ENCODE measurements at places on chromosomes 1 and 21.

DNA sequence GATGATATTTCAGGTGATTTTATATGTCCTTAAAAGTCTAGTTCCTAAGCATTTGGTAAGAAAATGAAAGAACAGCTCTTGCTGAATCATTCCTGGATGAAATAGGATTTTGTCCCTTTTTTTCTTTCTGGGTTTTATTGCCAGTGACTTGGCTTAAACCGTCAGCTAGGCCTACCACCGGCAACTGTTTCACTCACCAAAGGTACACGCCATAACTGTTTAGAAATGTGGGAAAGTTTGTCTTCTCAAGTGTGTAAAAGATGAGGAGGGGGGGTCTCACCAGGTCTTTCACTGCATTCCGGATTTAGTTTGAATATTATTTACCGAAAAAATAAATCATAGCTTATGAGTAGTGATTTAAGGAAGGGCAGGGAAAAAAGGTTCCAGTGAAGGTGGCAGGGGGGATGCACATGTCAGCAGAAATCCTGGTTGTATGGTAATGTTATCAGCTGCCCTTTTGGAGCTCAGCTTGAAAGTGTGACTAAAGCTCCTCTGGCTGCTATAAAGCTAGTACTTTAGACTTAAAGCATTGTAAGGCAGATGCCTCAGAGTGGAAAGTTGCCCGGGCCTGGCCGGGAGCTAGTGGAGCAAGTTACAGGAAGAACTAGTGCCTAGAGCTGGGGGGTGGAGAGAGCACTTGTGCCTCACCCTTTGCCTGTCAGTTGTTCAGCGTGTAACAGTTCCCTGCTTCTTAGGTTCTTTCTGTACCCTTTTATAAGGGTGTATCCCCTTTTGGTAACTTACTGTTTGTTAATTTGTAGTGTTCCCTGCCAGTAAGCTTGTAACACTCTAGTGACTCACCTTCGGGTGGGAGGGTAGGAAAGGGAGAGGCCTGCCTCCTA lies 3.1 kb downstream of the ATP1A1 start:
- DNase-seq = no peak
- H3K27me3 ChIP-seq = no peaks in the 10 kb centered on the region
- H3K36me3 ChIP-seq = no peaks in the 10 kb centered on the region
- H3K4me1 ChIP-seq = peaks cover 20% of the 10 kb centered on the region

DNA sequence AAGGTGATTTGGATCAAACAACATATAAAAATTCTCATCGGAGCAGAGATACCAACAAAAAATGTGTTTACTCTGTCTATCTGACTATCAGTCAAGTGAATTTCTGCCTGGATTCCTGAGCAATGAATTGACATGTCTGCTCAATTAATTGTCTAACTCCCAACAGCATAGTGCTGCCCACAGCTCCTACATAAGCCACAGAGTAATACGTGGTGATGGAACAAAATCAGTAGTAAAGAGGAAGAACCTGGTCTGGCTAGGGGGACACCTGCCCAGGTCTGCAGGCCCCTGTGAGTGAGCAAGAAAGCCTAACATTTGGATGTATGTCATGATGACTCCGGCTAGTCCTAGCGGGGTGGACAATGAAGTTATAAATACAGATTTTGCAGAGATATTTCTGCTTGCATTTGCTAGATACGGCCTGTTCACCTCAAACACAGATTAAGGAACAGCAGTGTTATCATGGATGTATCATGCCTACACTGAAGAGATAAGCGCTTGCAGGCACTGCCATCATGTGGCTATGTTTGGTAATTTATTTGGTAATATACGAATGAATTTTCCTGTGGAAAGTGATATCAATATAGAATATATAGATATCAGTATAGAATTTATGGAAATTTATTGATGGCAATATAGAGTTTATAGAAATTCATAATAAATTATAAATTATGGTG lies 69.6 kb upstream of the LRRC8B start:
- peaks cover 8% of the 10 kb centered on the region for H3K27me3 ChIP-seq
- no peaks in the 10 kb centered on the region for H3K36me3 ChIP-seq
- no peak overlapping the region for H3K27ac ChIP-seq
- H3K4me3 ChIP-seq = no peak overlapping the region

GRCh38 chr1:21620496-21620895 lies 48.7 kb downstream of the RAP1GAP start:
- no peaks in the 10 kb centered on the region for H3K36me3 ChIP-seq
- no peak overlapping the region for H3K27ac ChIP-seq
- DNase-seq = no peak
- H3K4me1 ChIP-seq = peaks cover 14% of the 10 kb centered on the region
- peaks cover 8% of the 10 kb centered on the region for H3K27me3 ChIP-seq

GRCh38 chr1:168110896-168111545 lies 25.7 kb downstream of the GPR161 start:
- H3K4me1 ChIP-seq = no peaks in the 10 kb centered on the region
- no peak overlapping the region for H3K4me3 ChIP-seq
- no peak for DNase-seq
- no peak overlapping the region for H3K27ac ChIP-seq
- no peaks in the 10 kb centered on the region for H3K36me3 ChIP-seq
- no peaks in the 10 kb centered on the region for H3K27me3 ChIP-seq

DNA sequence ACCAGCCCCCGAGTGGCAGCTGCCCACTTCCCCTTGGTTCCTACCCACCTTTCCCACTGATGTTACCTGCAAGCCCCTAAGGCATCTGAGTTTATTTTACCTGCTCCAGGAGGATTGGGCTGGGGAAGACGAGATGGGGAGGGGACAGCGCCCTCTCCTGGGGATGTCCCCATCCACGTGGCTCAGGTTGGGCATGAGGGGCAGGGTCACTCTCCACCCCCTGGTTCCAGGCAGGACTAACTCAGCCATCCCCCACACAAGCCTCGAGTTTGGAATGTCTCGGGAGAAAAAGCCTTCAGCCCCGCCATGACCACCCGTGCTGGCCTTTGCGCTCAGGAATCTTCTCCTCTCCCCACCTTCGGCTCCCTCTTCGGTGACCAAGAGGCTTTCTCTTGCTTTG lies 90.0 kb downstream of the ARHGEF10L start:
- H3K27me3 ChIP-seq = no peaks in the 10 kb centered on the region
- H3K4me1 ChIP-seq = no peaks in the 10 kb centered on the region
- H3K27ac ChIP-seq = no peak overlapping the region
- DNase-seq = no peak
- no peaks in the 10 kb centered on the region for H3K36me3 ChIP-seq

- H3K27ac ChIP-seq = no peak overlapping the region
- H3K4me3 ChIP-seq = no peak overlapping the region
- no peaks in the 10 kb centered on the region for H3K27me3 ChIP-seq
- H3K36me3 ChIP-seq = no peaks in the 10 kb centered on the region
These were observed 28.0 kb upstream of the KAZN start for GRCh38 chr1:14570514-14570913.
